ENCODE measurements at places on chromosomes 11 and 22. TPM values are rescaled to one million over a fixed set of nuclear protein-coding genes. Genes with fewer than 3 reads are reported as not detected.

DSCAML1 gene
- total RNA-seq = 0.15 TPM

MMP8 gene
- not detected for total RNA-seq

LRRC32 gene
- 0.14 TPM for total RNA-seq

FAM227A gene
- 0.46 TPM for total RNA-seq

OVCH2 gene
- total RNA-seq = not detected
